ENCODE measurements at places on chromosomes 2 and 18.

- no peak for DNase-seq
Observed at GRCh38 chr18:79379931-79380815, 15.6 kb upstream of the NFATC1 start.

- DNase-seq: no peak
Observed at GRCh38 chr18:76354348-76354747, 140.7 kb downstream of the ZNF516 start.

DNA sequence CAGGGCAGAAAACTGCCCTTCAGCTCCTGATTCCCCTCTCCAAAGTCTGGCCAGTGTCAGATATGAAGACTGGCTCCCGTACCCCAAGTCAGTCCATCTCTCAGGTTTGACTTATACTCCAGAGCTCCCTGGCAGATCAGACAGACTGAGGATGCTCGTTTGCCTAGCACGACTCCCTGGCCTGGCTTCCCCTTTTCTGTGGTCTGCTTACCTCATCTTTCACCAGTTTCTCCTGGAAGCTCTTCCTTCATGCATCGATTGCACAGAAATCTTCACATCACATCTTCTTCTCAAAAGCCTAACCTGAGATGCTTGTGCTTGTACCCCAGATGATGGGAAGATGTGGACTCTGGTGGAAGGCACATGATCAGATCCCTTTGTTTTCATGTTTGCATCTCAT, 387.9 kb upstream of the POU3F3 start:
- DNase-seq: no peak

DNA sequence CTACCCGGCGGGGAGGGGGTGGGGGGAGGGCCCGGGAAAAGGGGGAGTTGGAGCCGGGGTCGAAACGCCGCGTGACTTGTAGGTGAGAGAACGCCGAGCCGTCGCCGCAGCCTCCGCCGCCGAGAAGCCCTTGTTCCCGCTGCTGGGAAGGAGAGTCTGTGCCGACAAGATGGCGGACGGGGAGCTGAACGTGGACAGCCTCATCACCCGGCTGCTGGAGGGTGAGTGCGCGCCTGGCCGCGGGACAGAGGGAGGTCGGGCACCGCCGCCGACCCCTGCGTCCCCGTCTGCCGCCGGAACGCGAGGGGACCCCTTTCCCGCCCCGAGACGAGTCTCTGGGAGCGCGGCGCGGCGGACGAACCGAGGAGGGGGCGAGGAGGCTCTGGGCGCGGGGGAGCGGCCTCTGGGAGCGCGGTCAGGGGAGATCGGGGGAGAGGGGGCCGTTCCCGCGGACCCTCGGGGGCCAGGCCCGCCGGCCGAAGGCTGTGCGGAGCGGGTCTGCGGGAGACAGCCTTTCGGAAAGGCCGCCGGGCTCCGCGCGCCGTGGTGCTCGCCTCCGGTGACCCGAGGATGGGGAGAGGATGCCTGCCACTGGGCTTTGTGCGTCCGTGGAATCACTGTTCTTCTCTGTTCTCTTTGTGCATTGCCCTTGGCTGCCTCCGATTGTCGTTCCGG, 463 bp downstream of the PPP1CB start:
- peak; percentile 24 for DNase-seq

- DNase-seq: no peak
Observed at GRCh38 chr2:157497638-157498314, 53.9 kb upstream of the CYTIP start.

DNA sequence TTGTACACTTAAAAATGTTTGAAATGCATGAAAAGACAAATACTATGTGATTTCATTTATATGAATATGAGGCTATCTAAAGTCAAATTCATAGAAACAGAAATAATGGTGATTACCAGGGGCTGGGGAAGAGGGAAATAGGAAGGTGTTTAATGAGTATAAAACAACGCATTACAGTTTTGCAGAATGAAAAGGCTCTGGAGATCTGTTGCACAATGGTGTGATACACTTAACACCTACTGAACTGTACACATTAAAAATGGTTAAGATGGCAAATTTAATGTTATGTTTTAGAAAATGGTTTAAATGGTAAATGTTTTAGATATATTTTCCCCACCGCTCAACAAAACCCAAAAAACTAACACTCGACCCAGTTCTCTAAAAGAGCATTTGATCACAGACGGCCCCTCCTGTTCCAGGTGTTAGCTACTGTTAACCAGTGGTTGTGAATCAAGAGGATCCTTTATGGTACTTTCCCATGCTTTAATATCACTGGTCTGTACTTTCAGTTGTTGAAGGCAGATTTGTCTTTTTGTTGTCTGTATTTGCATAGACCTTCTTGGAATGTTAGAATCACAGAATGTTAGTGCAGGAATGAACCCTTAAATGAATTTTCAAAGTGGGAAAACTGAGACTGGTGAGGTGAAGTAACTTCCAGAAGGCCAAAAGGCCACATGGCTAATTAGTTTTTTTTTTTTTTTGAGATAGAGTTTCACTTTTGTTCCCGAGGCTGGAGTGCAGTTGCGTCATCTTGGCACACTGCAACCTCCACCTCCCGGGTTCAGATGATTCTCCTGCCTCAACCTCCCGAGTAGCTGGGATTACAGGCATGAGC, 10.2 kb downstream of the RAB10 start:
- DNase-seq: no peak

DNA sequence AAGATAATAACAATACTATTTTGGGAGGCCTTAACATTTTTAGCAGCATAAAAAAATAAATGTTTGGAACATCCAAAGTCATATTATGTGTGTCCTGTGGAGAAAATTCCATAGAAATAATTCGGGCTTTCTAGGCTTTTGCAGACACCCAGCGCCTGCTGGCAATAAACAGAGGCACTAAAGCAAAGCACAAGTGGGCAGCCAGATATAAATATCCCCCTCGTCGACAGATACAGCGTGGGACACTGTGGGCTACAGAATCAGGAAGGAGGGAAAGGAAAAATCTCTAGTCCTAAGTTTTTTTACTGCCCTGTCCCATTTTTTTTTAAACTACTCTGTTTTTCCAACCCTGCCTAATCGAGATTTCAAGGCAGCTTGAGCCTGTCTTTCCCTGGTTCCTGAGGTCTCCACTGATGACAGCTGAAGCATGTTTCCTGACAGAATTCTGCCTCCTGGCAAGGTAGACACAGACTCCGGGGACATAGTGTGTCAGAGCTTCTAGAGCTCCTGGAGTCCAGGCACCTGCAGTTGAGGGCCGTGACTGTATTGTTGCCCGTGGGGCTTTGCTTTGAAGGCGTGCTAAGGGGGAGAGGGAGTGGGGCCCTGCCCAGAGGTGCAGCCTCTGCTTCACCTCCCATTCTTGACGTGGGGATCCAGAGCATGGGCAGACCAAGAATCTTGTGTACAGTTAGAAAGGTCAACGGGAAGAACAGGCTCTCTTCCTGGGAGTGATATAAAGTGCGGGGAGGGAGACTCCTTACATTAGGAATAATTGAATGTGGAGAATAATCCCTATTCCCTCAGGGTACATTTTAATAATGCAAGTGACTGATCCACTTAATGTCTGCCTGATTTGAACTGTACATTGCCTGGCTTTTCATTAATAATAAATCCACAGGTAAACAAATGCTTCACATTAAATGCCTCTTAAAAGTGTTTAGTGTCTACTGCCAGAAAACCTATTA, 232.3 kb downstream of the DCC start:
- no peak for DNase-seq

DNA sequence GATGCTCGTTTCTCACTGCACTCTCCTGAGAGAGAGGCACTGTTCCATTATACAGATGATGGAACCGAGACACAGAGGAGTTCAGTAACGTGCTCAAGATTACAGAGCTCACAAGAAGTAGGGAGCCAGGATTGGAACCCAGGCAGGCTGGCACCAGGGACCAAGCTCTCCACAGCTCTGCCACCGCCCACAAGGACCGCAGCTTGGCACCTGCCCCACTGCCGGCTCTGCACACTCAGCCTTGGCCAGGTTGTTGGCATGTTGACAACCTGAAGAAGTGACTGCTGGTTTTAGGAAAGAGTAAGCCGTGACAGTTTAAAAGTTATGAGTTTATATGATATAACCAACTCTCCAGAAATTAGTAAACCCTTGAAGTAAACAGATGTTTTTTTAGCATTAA, 48.0 kb upstream of the ITM2C start:
- no peak for DNase-seq

DNA sequence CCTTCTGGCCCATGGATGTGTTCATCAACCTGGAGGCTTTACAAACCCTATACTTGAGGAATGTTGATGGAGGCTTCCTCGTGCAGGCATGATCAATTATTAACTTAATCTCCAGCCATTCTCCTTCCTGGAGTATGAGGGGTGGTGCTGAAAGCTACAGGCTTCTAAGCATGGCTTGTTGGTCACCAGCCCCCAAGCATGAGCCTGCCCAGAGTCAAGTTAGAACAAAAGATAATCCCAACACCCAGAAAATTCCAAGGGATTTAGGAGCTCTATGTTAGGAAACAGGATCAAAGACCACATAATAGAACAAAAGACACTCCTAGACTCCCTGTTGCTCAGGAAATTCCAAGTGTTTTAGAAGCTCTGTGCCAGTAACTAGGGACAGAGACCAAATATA, 63.1 kb downstream of the FAM171B start:
- DNase-seq: no peak

- no peak for DNase-seq
Observed at GRCh38 chr2:241150660-241151530, 628 bp downstream of the PPP1R7 start.

DNA sequence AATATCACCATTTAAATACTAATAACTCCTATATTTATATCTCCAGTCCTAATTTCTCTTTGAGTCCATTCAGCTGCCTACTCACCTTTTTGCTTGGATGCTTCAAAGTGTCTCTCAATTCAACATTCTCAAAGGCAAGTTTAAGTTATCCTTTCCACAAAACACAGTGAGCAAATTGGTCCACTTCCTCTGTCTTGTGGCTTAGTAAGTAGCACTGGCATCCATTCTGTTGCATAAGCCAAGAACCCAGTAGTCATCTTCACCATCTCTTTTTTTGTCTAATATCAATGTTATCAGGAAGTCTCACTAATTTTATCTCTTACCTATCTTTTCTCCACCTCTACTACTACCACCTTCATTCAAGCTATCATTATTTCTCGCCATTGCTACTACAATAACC, 27.4 kb upstream of the IL1RL1 start:
- no peak for DNase-seq

DNA sequence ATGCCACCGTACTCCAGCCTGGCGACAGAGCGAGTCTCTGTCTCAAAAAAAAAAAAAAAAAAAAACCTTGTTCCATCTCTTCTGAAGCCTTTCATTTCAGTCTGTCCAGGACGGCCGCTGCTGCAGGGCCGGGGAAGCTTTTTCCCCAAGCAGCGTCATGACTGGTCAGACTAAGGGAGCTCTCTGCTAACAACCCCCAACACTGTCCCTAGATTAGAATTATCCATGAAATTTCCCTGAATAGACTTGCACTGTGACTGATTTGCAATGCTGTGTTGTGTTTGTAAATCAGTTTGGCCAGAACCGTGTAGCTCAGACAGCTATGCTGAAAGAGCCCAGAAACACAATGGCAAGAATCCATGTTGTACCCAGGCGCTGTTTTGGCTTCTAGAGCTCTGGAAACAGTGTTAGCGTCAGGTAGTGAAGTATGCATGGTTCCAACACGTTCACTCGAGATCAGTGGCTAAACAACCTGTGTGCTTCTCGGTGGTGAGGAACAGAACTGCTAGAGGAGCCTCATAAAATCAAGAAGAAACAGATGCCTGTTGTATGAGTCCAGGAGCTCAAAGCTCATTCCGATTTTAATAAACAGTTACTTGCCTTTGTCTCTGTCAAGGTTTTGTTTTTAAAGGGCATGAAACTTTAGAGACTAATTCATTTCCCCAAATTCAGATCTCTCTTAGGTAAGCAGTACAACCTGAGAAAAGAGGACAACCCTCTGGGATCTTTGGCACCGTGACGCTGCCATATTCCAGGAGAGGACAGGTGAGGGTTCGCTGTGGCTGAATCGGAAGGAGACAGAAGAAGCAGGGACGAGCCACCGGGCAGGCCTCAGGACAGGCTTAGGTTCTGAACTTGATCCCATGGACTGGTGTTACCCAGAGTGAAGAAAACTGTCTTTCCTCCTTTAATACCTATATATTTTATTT, 43.5 kb downstream of the GORASP2 start:
- DNase-seq: no peak

DNA sequence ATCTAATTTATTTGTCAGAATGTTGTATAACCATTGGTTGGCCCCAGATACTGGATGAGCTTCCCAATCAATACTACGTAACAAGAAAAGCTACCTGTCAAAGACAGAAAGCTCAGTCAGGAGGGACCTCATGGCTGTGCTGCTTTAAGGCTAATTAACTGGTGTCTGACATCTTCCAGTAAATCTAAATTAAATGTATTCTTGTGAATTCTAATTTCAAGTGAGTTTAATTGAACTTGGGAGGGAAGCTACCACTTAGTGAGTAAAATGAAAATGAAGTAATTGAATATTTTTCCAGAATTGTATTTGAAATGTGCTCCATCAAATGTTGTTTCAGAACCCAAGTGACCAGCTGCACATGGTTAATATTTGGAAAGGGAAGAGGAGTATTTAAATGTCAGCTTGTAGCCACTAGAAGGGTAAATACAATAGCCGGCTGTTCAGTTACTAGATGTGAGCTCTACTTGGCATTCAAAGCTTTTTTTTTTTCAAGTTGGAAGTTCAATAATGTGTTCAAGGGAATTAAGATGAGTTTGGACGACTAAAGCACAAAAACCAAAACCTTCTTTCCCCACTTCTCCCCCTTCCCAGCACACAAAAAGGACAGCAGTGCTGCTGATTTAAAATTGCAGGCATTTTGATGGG, 62.0 kb downstream of the GPR39 start:
- DNase-seq: no peak

- no peak for DNase-seq
Observed at GRCh38 chr2:237062585-237062984, 23.1 kb upstream of the COPS8 start.

DNA sequence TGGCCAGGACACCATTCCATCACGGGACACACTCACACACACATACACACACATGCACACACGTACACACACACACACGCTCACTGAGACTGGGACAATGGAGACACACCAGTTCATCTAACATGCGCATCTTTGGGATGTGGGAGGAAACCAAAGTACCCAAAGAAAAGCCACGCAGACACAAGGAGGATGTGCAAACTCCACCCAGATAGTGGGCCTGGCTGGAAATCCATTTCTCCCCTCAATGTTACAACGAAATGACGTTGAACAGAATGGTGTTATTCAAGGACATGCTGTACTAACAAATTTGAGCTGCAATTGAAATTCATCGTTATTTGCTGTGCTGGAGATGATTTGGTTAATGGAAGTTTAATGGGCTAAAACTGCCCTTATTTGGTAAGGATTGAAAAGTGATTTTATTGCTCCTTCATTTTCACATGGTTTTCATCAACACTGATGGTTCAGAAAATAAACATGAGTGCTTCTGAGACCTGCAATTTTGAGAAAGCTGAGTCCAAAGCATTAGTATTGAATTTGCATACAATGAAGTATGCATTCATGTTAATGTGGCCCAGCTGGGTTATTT, 110.0 kb downstream of the KCNE4 start:
- no peak for DNase-seq

DNA sequence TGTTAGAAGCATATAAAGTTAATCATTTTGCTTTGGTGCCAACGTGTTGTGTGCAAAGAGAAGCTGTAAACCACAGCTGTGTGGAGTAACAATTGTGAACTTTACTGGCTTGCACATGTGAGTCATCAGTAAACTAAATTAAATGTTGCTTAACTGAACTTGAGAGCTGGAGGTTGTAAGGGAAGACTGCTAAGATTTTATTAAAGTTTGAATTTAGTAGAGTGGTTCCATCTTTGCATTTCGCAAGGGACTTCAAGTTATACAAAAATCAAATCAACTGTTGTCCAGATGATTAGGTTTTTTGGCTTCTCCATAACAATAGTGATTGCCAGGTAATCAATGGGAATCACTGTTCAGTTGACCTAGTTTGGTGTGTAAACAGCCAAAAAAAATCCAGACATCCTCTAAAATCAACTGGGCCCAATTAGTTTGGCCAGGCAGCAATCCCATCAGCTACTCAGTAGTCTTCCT, 247.4 kb downstream of the MYO3B start:
- DNase-seq: no peak
